Activated T-helper 1 cell treated with anti-CD3 and anti-CD28 coated beads, Interleukin-12 subunit alpha, Interleukin-12 subunit beta, Interleukin-2, Interleukin-4 antibody, amounts not matched to agents 30 ng/mL and 10 ng/mL and 1 ng/mL, durations not matched to agents 14 hours and 24 hours and 36 hours (primary cell): ENCODE measurements at places on chromosomes 1 and 21. TPM values are rescaled to one million over a fixed set of nuclear protein-coding genes. Genes with fewer than 3 reads are reported as not detected.

The TSSK3 gene
- 0.51 and 1.3 TPM in 2 replicates for total RNA-seq

GRCh38 chr1:226990133-226990716 is 50.1 kb downstream of the COQ8A start:
- DNase-seq = peak; percentile 22

The CD1E gene
- not detected in 2 replicates for total RNA-seq

- peak; percentile 35 for DNase-seq
Observed at GRCh38 chr1:226001963-226002666, 3.0 kb upstream of the SDE2 start.

The GJA5 gene
- total RNA-seq = not detected in 2 replicates

The HNRNPCL1 gene
- not detected in 2 replicates for total RNA-seq

The ITLN2 gene
- total RNA-seq = not detected in 2 replicates

The JAK1 gene
- 102 TPM in 2 replicates for total RNA-seq

DNA sequence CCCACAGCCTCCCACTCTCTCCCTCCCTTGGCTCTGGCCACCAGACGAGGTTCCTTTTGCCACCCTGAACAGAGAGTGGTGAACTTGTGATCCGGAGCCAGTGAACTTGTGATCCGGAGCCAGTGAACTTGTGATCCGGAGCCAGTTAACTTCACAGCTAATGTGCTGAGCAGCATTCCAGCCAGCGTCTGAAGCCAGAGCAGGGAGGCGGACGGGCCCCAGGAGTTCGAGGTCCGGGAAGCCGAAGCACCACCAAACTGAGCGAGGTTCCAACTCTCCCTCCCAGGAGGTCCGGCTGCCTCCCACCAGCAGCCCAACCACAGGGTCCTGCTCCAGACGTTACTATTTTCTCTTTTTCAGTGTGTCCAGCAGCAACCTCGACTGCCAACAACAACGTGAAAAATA is 85.8 kb downstream of the SYF2 start:
- no peak for DNase-seq

The TINAGL1 gene
- total RNA-seq = not detected in 2 replicates

GRCh38 chr1:208203127-208203847 is 40.9 kb downstream of the PLXNA2 start:
- DNase-seq = no peak

The IFNAR1 gene
- total RNA-seq = 20.4 and 20.7 TPM in 2 replicates

DNA sequence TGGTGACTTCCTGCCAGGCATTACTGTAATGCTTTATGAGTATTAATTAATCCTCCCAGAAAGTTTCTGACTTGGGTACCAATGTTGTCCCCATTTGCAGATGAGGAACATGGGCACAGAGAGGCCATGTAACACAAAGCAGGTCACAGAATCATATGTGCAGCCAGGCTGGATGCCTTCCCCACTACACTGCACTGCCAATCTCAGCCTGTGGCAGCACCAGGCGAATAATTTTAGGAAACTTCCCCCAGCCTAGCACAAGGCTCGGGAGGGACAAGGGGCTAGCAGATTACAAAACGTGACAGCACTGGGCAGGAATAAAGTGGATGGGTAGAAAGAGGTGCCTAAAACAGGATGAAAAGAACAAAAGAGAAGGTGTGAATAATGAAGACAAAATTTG is 331.7 kb upstream of the PROX1 start:
- no peak for DNase-seq

GRCh38 chr1:231160895-231161666 is 777 bp upstream of the TRIM67 start:
- no peak for DNase-seq

GRCh38 chr1:186819126-186819525 is 9.6 kb upstream of the PLA2G4A start:
- no peak for DNase-seq

The CD247 gene
- 237 and 238 TPM in 2 replicates for total RNA-seq

DNA sequence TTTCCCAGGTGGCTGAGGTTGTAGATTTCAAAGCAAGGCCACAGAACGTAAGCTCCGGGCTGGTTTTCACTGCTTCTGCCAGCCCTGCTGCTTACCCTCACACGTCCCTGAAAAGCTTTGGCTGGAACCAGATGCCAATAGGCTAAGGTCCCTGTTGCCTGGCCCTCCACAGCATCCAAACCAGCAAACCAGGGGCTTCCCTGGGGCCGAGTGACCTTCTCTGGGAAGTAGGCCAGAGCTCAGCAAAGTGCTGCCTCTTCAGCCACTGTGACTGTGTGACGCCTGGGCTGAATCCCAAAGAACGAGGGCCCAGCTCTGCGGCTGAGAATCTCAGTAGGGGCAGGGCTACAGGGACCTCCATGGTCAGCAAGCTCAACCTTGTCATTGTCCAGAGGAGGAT is 28.9 kb upstream of the RBM15 start:
- DNase-seq = no peak

The UTS2 gene
- not detected in 2 replicates for total RNA-seq

- DNase-seq = no peak
Observed at GRCh38 chr1:209641832-209642172, 10.4 kb downstream of the LAMB3 start.

DNA sequence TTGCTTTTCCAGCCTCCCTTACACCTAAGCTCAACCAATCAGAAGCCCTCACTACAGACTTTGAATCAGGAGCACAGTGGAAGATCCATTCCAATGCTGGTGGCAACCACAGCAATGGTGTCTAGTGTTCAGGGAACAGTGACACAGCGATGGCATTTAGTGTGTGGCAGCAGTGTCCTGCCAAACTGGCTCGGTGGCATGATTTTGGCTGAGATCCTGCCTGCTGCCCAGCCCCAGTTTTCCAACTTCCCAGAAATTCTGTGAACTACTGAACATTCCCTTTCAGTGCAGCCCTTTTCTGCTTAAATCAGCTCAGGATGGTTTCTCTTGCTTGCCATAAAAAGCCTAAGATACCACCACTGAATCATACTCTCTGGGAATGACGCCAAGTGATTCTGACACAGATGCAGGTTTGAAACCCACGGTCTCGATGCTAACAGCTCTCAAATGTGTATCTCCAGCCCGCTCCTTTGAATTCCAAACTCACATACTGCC is 8.8 kb downstream of the ASAP3 start:
- no peak for DNase-seq

GRCh38 chr1:40122855-40123254 is 25.8 kb upstream of the PPT1 start:
- DNase-seq = no peak

DNA sequence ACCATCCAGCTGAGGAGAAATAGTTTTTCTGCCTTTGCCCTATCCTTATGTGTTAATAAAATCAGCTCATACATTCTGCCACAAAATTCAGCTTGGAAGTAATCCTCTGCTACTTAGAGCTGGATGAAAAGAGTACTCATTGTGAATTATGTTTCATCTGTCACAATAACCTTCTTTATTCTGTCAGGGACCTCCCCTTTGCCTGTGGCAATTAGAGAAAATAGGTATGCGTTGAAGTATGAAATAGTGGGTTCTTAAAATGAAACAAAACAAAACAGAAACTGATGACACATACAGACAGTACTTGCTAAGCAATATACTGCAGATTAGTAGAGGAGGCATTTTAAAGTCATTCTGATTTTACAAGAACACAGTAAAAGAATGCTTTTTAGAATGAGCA is 578.5 kb downstream of the USP25 start:
- DNase-seq = no peak

The ACADM gene
- 53.2 and 54.8 TPM in 2 replicates for total RNA-seq
